Activated T-cell treated with anti-CD3 and anti-CD28 coated beads, Interleukin-2, amount 50 U/mL, for 4 hours (primary cell): ENCODE measurements at places on chromosomes 1 and 21. TPM values are rescaled to one million over a fixed set of nuclear protein-coding genes. Genes with fewer than 3 reads are reported as not detected.

DNA sequence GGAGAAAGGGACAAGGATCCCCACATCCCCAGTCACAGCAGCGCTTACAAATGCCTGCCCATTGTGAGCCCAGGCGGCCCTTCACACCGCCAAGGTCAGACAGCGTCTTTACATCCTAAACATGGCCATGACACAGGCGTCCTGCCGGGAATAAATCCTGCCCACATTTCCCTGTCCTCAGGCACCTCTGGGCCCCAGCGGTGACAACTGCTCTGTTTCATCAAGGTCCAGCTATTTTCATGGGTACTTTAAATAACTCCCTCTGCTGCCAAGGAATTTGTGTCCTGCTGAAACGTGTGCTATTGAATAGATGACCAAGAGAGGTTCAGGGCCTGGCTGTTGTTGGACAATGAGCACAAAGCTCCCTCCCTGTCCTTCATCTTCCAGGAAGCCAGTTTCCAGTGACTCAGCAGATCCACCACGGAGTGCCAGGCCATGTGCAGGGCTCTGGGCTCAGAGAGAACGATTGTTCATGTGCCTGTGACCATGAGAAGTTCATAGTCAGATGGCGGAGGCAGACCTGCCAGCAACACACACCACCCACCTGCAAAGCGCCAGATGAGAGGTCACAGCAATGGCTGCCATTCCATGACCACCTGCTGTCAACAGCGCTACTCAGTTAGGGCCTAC lies 195.8 kb downstream of the MATN1 start:
- no peak for DNase-seq

- no peak for DNase-seq
Measured at GRCh38 chr1:225954753-225955152, 13.7 kb upstream of the LEFTY2 start.

GRCh38 chr1:60279798-60280197 lies 206.2 kb upstream of the C1orf87 start:
- no peak for DNase-seq

DNA sequence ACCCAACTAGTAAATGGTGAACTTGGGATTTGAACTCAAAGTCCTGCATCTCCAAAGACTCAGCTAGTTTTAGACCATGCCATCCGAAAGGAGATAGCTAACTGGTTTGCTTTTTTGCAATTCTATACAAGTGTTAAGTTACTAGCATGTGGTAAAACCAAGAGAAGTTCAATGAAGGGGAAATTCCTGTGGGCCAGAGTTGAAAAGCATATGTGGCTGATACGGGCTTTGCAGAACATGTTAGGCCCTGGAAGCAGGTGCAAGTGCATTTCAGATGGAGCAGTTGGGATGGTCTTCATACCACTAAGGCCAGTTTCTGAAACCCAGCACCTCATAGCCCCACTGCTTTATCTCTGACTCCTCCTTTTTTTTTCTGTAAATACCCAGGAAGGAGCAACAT lies 620.9 kb downstream of the PLPP3 start:
- no peak for DNase-seq

DNA sequence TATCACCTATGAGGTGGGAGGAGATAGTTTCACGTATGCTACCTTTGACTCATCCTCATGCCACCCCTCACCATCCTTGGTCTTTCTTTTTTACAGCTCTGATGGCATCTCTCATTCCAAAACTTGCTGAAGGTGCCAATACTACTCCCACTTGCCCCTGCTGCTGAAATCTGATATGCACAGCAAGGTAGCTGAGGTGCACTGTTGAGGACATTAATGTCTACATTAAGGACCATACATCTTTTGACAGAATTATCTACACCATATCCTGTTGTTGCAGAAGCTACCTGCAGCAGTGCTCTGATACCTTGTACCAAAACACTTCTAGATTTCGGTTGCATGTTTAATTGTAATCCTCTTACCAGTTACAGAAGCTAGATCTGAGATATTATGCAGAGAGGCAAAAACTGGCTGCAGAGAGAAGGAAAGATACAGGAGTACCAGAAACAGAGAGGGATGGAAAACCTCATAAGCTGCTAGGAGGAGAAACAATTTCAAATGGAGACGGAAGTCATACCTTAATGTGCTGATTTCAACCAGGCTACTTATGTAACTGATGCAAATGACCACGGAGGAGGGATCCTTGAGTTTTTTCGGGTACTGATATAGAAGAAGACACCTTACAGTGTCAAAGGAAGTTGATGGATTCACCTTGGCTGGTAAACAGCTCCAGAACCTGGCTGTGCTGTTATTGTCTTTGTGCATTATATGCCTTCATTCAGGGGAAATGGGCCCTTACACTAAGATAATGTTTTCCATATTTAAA lies 19.3 kb upstream of the PTPRC start:
- DNase-seq = no peak

DNA sequence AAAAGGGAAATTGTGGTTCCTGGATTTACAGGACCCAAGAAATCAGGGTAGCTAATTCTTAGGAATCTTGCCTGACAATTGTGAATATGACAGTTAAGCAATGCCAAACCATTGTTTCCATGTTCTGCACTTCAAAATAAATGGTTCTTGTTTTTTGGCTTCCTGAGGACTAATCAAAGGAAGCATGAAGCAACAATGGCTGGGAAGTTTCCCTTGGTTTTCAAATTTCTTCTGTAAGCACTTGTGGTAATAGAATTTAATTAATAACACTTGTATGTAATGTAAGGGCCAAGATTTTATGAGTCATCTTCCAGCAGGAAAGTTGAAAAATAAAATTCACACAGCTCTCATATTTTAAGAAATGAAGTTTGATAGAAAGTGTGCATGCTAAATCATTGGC lies 31.7 kb downstream of the JAM2 start:
- no peak for DNase-seq

DNA sequence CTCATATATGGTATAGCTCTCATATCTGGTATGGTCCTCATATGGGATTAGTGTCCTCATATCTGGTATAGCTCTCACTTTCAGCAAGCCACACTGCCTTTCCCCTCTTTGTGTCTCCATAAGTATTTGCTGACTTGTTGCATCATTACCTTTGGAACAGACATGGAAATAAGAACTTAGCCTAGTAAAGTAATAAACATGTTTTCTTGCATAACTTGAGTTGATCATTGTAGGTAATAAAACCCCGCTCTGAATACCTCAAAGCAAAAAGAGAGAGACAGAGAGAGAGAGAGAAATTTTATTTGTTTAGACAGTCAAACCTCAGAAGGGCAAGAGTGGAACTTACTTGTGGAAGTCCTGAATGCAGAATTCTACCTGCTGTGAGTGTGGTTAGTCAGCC lies 170.3 kb downstream of the GREM2 start:
- DNase-seq = no peak

GRCh38 chr1:209455145-209455544 lies 128.4 kb upstream of the CAMK1G start:
- DNase-seq = no peak

DNA sequence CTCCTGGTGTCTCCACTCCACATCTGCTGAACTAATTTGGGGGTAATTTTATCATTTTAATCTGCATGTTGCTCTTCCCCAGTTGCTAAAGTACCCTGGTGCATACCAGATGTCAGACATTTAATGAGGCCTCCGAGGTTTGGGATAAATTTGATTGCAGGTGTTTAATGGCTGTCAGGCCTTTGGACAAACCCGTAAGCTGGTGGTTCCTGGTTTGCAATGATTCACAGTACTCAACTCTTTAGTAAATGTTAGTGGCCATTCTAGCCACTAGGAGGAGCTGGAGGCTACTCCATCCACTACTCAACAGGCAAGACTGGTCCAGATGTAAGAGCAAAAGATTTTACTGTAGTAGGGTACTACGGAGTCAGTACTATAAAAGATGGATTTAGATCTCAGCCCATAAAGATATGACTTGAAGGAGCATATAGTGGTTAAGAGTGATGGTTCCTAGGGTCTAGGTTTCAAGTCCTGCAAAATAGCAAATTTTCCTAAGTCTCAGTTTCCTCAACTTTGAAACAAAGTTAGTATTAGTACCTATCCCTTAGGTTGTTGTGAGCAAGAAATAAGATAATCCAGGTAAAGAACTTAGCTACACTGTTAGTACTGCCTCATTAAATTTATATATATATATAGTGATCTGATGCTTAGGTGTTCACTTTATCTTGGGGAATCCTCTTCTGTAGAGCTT lies 132.8 kb downstream of the SNX7 start:
- DNase-seq = peak; percentile 30

DNA sequence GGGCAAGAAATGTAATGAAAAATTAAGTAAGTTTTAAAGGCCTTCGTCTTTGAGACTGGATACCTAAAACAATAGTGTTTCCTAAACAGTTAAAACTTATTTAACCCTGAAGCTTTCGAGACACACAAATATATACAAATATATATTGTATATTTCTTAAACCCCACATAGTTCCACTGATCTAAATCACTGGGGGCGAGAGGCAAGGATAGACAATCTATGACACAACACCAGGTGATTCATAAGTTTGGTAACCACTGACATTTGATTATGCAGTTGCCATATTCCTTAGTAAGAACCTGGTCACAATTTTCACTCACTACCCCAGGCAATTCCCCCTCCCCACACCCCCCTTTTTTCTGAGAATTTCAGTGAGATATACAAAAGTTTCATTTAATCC lies 55.3 kb upstream of the BOLA1 start:
- DNase-seq = peak; percentile 23

- DNase-seq = no peak
Measured at GRCh38 chr1:177586429-177586828, 383.4 kb downstream of the SEC16B start.

DNA sequence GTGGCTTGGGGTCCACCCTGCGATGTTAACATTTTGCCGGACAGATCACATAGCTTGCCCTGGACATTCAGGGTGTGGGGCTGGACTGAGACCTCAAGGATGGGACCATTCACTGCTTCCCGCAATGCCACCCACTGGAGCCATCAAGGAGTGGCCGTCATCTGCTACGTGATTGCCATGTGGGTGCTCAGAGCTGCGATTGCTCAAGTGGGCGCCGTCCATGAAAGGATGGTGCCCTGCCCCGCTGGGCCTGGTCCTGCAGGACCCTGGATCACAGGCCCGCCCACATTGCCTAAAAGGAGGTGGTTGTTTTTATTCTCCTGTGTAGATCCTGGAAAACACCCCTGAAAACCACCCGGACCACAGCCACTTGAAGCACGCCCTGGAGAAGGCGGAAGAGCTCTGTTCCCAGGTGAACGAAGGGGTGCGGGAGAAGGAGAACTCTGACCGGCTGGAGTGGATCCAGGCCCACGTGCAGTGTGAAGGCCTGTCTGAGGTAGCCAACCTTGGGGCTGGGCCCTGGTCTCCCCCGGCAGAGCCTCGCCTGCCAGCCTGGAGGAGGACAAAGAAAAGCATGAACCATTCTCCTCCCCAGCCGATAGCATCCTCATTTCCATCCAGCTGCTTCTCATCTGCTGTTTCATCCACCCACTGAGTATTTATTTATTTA lies 40.4 kb downstream of the ATP5PO start:
- DNase-seq = no peak

DNA sequence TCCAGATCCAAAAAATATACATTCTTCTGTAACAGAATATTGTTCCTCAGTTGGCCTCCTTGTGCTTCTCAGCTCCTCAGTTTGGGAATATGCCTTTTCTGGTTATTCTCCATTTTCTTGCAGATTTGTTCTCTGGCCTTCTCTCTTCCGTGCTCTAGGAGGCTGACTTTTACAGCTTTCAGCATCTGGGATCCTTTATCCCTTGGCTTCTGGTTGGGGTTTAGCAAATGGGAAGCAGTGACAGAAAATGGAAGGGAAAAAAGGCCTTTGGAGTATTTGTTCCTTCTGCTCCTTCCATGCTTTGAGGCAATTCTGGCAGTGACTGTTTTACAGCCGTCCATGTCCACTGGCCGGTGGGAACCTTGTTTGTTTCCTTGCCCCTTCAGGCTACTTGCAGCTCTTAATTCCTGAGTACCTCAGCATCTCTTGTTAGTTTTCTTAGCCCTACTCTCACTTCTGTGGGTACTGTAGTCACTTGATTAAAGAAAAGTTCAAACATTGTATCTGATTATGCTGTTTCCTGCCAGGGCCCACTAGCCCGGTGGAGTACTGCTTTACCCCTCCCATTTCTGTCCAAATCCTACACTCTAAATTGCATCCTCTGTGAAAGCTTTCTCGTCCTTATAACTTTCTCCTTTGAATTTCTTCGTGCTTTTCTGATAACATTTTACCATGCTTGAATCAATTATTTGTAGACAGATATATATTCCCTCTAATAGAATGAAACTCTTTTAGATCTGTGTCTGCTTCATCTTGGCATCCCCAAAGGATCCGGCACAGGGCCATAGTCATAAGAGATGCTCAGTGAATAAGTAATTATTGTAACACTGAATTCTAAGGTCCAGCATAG lies 118.2 kb downstream of the OSBPL9 start:
- no peak for DNase-seq

GRCh38 chr1:165259706-165260428 lies 96.6 kb downstream of the LMX1A start:
- no peak for DNase-seq

DNA sequence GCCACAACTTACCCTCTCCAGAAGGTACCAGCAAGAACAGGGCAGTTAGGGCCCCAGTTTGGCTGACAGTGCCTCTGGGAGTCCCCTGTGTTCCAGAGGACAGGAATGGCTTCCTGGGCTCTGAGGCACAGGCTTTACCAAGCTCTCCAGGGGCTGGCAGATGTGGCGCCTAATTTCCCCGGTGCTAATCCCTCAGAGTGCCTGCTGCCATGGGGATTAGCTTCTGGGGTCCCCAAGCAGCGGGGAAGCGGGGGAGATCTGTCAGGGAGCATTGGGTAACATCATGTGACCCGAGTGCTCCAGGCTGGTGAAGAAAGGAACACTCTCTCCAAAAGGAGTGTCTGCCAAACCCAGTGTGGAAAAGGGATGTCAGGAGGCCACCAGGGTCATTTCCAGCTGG lies at the start of gene LACTBL1:
Gene LACTBL1, minus strand, starts transcription at position 107 of the 400 bp plus-strand sequence. CDS start 550 bp downstream, outside the sequence.
- DNase-seq = no peak

DNA sequence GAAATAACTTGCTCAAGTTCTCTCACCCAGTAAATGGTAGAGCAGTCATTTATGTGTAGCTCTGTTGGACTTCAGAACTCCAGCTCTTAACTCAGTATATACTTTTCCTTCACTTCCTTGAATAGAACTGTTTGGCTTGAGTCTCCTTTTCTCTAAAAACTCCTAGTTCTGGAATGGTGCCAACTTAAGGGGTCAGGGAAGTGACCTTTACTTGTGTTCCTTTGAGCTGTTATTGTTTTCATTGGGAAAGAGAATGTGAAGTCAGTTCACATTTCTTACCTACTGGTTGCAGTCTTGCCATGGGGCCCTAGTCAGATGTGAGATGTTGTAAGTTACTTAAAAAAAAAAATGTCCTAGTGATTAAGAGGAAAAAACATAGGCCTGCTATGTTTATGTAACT lies 77.0 kb upstream of the MACF1 start:
- no peak for DNase-seq

Gene STUM
- not detected for total RNA-seq

Gene AIRE
- not detected for total RNA-seq

Gene EDN2
- total RNA-seq = not detected

Gene AGTRAP
- 7.1 TPM for total RNA-seq

Gene LRRIQ3
- total RNA-seq = 2.6 TPM

Gene GPR25
- not detected for total RNA-seq

Gene ZNF648
- total RNA-seq = not detected

Gene BARHL2
- not detected for total RNA-seq

Gene IL10
- 38.4 TPM for total RNA-seq

Gene PDZK1
- not detected for total RNA-seq
